Dorsolateral prefrontal cortex (tissue), 122 donors: ENCODE measurements at places on chromosomes 1 and 21.

DNA sequence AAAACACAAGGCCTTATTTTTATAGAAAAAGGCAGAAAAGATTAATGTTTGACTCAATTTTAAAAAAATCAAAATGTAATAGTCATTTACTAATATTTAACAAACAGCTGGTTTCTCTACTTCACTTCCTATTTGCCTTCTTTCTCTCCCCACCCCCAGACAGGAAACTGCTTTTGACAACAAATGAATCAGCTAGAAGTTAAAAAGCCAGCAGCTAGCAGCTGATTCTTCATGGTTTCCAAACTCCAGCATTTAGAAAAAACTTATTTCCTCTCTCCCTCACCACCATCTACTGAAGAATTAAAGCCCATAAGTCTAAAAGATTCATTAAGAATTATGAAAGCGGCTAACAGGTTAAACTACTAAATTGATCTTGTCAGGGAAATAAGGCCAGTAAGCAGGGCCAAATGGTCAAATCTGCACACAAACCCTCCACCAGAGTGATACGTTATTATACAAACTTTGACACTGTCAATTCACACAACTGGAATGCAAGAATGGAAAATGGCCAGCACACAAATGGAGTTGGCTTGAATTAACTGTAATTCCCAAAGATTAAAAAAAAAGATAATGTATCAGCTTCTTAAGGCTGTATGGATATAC, 4.0 kb downstream of the WDR26 start:
- no peak for DNase-seq

DNA sequence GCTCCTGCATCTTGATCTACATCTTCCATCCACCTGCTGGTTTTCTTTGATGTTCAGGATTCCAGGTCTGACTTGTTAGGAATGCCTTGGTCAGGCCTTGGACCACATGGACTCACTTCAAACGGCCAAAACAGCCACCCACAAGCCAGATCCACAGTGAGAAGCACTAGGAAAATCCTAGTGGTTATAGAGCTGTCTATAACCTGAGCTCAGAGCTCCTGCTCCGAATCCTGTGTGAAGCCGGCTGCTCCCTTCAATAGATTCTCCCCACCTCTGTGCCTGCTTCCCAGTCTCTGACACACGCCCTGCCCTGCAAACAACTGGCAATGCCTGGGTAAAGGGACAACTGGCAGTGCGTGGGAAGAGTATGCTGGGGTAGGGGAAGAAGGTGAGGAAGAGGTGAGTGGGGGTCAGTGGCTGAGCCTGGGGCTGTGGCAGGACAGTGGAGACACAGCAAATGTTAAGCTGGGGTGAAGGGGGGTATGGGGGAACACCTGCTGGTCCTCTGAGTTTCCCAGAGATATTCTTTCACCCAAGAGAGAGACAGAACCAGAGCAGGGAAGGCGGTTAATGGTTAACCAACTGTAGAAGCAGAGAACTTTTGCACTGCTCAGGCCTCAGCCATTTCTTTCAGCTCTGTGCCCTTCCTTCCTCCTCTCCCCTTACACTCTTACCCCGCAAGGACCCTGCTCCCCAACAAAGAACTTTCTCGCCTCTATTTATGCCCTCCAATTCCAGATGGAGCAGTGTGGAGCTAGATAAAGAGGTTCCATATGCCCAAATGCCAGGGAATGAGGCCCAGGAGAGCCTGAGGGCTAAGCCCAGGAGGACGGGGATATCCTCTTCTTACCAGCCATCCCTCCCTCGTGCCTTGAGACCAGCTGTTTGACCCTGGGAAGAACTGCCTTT, 4.5 kb downstream of the PLXNA2 start:
- DNase-seq, result no peak

DNA sequence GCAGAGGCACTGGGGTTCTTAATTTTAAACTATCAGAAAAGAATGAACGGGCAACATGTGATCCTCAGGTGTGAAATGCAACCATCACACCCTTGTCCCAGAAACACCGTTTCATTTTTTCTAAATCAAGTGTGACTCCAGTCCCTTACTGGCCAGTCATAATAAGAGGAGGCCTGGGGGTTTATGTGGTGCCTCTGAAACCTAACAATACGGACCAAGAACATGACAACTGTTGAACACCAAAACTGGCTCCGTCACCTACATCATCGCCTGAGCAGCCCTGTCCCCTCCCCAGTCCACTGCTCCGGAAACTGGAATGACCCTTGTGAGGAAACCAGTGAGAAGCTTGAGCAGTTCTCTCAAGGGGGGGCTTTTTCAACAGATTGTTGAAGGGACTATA, 55.9 kb upstream of the KIF26B start:
- DNase-seq, result no peak

GRCh38 chr1:107740579-107740978, 224.4 kb downstream of the VAV3 start:
- DNase-seq, result no peak
